ENCODE measurements at places on chromosomes 11 and 22.

DNA sequence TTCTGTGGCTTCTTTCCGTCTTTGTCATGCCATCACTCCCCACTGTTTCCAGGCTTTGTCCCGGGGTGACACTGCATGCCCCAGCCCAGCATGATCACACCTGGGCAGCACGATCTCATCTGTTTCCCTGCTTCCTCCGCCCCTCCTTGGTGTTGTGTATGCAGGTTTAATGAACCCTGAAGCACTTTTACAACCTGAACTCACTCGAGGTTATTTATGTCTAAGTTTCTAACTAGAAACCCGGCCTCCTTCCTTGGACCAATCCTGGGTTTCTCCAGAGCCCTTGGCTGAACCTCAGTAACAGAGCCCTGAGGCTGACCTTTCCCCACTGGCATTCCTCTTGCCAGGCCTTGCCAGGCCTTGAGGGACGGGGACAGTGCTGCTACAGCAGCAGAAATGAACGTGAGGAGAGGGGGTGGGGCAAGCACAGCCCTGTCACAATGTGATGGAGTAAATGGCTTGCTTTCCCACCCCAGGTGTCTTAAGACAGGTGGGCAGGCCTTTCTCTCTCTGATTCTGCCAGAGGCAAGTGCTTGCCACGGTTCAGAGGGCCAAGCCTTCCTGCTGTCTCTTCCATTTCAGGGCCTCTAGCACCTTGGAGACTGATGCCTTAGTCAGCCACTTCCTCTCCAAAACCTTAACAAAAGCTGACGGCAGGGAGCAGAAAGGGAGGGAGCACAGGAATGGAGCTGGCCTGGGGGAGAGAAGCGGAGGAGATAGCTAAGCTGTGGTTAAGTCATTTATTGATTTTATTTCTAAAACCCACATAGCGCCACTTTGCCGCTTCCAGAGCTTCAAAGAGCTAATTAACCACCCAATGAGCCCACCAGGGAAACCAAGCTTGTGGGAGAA lies 3.1 kb upstream of the PYGM start:
- no peak for DNase-seq

- DNase-seq, result no peak
Observed at GRCh38 chr11:121459413-121460017, 6.7 kb upstream of the SORL1-AS1 start.

DNA sequence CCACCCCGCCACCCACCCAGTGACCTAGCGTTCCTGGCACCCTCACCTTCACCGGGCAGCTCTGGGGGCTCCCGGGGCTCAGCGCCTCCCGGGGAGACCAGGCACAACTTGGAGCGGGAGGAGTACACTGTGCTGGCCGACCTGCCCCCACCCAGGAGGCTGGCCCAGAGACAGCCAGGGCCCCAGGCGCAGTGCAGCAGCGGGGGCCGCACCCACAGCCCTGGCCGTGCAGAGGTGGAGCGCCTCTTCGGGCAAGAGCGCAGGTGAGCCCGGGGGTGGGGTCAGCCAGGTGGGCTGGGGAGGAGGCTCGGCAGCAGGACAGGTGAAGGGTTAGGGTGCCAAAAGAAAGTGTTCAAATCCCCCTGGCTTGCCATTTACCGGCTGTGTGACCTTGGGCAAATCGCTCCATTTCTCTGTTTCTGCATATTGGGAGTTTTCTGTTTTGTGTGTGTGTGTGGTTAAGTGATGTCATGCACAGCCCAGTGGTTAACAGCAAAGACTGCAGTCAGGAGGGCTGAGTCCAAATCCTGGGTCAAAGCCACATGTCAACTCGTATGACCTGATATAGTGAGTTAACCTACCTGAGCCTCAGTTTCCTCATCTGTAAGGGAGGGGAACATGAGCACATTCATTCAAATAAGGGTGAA lies 29.5 kb downstream of the TRIOBP start:
- DNase-seq, result no peak

DNA sequence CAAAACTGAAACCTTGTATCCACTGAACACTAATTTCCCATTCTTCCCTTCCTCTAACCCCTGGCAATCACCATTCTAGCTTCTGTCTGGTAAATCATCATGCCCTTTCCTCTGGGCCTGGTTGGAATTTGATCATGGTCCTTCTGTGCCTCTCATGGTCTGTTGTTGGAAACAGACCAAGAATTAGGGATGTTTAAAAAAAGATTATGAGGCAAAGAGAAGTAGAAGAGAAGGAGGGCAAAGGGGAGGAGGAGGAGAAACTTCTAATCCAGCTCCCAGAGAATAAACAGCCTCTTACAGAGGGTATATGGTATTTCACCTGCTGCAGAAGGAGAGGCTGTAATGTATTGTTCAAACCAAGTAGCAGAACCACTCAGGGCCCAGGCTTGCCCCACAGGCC lies 10.6 kb downstream of the BCO2 start:
- DNase-seq, result no peak

GRCh38 chr11:33475993-33476392 lies 218.8 kb downstream of the HIPK3 start:
- DNase-seq, result no peak

DNA sequence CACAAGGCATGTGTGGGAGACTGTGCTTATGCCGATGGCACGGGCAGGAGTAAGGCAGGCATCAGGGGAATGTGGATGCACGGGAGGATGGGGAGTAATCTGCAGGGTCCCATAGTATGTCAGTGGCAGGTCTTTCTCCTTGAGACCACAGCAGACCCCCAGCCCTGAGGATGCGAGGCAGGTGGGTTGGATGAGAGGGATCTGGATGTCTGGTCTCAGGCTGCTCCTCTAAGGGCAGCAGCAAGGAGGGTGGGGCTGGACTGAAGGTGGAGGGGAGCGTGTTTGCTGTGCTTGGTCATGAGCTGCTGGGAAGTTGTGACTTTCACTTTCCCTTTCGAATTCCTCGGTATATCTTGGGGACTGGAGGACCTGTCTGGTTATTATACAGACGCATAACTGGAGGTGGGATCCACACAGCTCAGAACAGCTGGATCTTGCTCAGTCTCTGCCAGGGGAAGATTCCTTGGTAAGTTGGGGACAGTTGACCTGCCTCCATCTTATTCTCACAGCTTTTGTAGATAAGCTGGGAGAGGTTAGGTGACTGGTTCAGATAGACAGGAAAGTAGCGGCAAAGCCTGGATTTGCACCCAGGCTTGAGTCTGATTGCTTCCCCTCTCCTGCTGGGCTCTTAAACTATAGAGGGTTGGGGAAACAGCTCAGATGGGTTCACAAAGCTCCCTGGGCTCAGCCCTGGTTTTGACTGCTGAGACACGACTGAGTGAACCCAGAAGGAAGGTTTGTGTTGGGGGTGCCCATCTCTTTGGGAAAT lies at the start of gene APOL1:
TSS of gene APOL1 (plus strand) at position 380 of the 769 bp plus-strand sequence. CDS start 1,823 bp downstream, outside the sequence.
- no peak for DNase-seq

DNA sequence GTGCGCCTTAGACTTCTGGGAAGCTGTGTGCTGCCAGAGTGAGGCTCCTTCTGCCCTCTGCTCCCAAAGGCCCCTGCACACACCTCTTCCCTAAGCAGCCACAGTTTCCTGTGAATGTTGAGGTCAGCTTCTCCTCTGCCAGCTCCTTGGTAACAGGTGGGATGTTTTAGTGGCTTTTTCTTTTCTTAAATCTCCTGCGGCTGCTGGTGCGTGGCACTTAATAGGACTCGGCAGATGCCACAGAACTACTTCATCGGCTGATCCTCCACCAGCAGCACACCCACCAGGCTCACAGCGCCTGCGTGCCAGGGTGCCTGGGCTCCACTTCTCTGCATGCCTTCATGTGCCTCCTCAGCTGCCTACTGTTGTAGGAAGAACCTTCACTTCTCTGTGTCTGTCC lies 87.8 kb downstream of the RCN1 start:
- DNase-seq, result no peak

- DNase-seq, result no peak
Observed at GRCh38 chr11:70001246-70001645, 76.9 kb upstream of the ANO1 start.

DNA sequence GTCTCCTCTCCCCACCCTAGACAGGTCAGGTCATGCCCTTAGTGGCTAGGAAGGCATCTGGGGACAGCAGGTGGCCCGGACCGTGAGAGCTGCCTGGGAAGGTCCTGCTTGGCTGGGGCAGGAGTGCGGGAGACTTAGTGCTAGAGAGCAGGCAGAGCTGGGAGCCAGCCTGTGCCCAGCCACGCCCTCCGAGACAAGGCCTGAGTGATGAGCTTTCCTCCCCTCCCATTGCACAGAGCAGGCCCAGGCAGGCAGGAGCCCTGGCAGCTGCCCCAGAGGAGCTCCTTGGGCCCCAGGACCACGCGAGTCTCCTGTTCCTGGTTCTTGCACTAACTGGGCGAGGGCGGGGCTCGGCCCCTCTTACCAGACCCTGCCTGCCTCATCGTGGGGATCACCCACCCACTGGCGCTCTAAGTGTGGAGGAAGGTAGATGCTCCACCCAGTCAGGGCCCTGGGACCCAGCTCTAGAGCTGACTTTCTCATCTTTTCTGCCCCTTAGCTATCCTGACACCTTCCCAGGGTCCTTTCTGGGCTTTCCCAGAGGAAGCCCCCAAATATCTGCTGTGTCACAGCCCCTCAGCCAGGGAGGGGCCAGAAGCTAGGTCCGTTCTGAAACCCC lies 44.9 kb downstream of the MACROD1 start:
- DNase-seq, result no peak

DNA sequence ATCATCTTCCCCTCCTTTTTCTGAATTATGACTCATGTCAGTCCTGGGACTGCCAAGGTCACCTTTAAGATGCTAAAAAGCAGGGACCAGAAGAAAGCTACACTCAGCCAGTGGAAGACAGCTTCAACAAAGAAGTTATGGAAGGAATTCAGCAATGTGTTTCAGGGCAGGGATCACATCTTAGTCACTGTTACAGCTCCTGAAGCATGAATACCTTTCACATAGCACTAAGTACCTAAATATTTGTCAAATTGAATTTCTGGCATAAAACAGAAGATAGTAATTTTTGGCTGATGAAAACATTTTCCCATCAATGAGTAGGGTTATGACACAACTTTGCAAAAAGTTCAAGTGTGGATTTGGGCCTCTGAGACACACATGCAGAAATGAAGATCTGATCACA lies 5.2 kb downstream of the DDB1 start:
- no peak for DNase-seq

DNA sequence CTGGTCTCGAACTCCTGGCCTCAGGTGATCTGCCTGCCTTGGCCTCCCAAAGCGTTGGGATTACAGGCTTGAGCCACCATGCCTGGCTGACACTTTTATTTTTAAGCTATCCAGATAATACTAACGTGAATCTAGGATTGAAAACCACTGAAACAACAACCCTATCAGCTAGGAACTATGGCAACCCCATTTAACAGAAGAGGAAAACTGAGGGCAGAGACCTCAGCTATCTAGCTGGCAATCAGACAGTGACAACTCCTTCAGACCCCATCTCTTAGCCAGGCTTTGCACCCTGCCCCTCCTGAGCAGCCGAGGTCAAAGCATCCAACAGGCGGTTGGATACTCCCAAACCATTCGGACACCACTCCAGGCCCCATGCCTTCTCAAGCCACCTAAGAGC lies 14.1 kb downstream of the ABTB2 start:
- no peak for DNase-seq

GRCh38 chr22:39293766-39294368 lies 25.6 kb downstream of the RPL3 start:
- no peak for DNase-seq

DNA sequence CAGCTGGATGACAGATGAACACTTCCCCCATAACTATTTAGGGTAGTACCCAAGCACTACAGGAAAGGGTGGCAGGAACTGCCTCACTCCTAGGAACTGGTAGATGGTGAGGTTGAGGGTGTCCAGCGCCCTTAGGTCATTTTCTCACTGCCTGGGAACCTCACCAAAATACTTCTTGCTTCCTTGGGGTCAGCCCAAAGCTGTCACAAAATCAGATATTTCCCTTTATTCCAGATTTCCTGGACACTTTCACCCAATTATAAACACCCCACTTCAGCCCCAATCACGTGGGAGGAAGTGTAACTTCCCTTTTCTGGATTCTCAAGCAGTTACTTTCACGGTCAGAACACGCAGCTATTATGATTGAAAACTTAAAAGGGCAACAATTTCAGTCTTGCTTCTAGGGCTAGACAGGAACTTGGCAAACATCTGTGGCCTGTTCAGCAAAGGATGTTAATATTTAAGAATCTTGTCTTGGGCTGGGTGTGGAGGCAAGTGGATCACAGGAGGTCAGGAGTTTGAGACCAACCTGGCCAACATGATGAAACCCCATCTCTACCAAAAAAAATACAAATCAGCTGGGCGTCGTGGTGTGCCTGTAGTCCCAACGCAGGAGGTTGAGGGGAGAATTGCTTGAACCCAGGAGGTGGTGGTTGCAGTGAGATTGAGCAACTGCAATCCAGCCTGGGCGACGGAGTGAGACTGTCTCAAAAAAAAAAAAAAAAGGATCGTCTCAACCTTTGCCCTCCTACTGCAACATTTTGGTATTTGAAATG lies 4.0 kb downstream of the FTH1 start:
- no peak for DNase-seq

- DNase-seq, result no peak
Observed at GRCh38 chr11:59754494-59754858, 700 bp upstream of the STX3 start.
